Kidney glomerular epithelial cell (primary cell): ENCODE measurements at places on chromosomes 1 and 21.

- DNase-seq = peak; percentile 65
Observed at GRCh38 chr21:16124378-16125138, 394.8 kb downstream of the USP25 start.

DNA sequence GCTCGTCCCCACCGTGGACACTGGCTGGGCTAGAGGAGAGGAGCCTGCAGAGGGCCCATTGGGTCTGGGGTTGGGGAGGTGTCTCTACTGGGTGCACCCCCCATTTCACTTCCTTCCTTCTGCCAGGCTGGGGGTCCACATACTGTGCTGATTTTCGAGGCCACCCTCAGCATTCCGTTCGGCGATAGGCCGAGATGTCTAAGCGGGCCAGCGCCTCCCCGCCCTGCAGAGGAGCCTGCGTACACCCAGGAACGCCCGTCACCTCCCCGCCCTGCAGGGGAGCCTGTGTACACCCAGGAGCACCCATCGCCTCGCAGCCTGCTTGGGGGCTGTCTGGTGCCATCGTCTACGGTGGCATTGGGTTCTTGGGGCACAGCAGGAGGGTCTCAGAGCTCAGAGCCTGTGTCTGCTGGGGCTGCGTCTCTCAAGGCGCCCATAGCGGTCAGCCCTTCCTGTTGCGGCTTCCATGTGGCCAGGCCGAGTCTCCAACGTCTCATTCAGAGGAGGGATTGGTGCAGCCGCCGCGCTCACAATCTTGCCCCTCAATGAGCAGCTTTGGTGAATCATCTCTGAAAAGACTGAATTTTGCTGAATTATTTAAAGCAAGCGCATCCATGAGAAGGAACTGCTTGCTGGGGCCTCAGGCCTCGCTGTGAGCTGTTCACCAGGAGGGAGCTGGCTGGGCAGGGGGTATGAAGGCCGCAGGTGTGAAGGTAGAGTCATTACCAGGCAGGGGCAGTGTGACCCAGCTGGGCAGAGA, 30.7 kb upstream of the AGPAT3 start:
- DNase-seq = no peak

DNA sequence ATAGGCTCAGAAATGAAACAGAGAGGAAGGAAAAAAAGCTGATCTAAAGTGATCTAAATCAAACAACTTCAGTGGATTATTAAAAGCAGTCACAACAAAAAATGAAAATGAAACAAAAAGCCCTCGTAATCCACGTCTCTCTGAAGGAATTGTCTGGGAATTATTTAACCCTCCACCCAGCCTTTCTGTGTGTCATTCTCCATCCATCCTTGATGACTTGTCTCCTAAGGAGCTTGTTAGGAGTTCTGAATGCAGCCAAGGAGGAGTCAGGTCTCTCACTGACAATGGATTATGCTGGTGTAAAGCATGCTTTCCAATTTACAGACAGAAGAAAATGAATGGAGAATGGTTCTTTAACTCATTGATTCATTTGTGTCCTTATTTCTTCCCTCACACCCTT, 359.3 kb upstream of the RUNX1 start:
- no peak for DNase-seq

DNA sequence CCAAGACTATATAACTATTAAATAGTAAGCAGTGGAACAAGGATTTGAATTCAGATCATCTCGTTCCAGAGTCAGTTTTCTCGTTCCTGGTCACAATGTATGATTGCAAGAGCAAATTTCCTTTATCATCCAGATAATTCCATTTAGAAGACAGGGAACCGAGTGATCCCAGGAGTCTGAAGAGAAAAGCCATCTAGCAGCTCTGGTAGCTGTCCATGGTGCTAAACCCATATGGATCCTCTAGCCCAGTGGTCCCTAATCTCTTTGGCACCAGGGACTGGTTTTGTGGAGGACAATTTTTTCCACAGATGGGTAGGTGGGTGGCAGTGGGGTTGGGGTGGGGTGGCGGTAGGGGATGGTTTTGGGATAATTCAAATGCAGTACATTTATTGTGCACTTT, 229.4 kb downstream of the PTPRU start:
- no peak for DNase-seq

DNA sequence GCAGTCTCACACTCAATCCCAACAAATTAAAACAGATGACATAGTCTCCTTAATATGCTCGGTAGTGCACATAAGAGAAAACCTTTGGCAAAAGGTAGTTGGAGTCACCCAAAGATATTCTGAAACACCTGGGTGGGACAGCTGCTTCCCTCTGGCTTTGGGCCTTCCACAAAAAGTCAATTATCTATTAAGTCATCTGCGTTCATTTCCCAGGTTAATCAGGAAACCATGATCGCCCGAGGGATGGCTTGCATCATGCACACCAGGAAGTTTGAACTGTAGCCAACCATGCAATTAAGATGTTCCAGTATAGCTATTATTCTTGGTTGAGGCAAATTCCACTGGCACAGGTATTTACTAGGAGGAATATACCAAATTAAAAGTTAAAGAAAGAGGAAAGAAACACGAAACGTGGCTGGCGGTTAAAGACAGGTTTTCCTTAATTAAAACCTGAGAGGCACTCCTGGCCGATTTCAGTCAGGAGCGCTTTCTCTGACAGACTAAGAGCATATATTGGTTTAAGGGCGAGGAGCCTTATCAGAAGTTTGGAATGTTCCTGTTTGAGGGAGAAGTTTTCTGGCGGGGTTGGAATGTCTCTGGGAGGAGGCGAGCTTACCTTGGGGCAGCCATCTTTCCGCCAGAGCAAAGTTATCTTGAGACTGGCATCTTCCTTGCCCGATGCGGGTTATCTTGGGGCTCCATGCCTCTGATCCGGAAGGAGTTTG, 19.9 kb downstream of the CLDN17 start:
- no peak for DNase-seq

DNA sequence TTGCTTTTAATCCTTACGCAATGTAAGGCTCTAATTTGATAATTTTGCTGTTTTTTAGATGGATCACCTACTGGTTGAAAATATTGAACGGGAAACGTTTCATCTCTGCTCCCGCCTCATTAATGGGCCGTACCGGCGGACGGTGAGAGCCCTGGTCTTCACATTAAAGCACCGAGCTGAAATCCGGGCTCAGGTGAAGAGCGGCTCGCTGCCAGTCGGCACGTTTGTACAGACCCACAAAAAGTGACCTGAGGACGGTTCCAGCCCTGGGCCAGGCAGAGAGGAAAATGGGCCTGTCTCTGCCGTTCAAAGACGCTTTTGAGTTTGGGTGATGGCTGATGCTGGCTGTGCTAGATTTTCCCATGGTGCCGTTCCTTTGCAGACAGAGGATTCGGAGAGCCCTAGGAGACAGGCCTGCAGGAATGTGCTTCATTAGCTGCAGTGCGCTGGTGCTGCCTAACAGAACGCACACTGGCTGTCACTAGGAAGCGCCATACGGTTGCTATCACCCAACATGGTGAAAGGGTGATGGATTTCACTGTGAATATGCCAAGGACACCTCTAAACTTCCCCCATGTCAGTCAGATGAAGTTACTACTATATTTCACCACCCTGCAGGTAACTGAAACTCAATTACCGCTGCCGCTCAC, 42.9 kb downstream of the TCEANC2 start:
- no peak for DNase-seq

GRCh38 chr1:200198236-200198635, 170.7 kb downstream of the NR5A2 start:
- DNase-seq = no peak

DNA sequence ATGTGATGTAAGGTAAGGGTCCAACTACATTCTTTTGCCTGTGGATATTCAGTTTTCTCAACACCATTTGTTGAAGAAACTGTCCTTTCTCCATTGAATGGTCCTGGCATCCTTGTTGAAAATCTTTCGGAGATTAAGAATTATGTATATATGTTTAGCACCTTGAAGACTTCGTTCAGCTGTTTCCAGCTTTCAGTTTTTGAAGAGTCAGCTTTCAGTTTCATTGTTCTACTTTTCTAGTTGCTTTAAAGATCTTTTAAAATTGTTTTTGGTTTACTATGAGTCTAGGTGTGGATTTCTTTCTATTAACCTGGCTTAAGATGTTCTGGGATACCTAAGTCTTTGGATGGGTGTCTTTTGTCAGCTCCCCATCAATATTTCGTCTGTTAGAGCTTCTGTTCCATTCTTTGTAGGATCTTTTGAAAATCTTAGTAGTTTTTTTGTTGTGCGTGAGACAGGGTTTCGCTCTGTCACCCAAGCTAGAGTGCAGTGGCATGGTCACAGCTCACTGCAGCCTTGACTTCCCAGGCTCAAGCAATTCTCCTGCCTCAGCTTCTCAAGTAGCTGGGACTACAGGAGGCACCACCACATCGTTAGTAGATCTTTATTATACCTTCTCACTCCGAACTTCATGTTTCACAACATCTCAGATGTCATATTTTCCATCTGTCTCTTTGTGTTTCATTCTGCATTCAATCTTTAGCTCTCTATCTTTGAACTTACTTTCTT, 353.5 kb upstream of the B3GALT2 start:
- DNase-seq = no peak

DNA sequence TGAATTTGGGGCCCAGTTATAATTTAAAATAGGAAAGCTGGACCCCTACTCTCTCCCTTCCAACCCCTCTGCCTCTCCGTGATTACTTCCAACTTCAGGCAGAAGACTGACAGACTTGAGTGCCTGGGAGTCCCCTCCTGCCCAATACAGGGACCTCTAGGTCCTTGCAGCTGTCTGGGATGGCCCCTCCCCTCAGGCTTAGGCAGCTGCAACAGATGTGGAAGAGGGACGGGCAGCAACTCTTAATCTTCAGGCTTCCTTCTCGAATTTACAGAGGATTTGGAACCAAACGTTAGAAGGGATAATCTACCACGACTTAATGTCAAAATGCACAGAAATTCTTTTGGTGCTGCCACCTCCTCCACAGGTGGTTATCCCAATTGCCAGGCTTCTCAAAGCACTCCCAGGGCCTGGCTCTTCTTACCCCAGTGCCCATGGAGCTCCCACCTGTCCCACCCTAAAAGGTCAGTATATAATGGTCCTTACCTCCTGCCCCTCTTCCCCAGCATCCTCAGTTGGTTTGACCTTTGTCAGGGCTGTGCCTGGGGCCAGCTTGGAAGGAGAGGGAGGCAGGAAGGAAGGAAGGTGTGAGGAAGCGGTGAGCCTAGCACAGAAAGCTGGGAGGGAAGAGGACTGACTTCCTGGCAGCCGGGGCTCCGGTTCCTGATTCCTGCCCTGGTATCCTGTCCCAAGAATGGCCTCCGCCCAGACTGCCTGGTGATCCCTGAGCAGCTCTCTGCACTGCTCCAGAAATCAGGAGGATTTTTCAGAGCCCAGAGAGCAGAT, 2.8 kb downstream of the PEA15 start:
- no peak for DNase-seq

- peak; percentile 78 for DNase-seq
Observed at GRCh38 chr1:94039514-94039870, 81.5 kb downstream of the ABCA4 start.

- DNase-seq = no peak
Observed at GRCh38 chr1:161244888-161245287, 6.9 kb upstream of the NR1I3 start.

GRCh38 chr1:228073061-228073856, 9.2 kb upstream of the ARF1 start:
- no peak for DNase-seq

DNA sequence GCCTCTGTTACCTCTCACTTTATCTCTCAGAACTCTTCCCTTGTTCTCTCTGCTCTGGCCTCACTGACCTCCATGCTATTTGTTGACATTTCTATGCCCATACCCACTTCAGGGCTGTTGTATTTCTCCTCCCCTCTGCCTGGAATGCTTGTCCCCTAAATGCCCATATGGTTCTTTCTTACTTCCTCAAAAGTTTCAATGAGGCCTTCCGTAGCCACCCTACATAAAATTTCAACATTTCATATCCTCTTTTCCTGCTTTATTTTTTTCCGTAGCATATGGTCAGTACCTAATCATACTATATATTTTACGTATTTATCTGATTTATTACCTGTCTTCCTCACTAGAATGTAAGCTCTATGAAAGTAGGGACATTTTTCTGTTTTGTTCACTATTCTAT, 47.1 kb upstream of the ZYG11A start:
- DNase-seq = no peak

DNA sequence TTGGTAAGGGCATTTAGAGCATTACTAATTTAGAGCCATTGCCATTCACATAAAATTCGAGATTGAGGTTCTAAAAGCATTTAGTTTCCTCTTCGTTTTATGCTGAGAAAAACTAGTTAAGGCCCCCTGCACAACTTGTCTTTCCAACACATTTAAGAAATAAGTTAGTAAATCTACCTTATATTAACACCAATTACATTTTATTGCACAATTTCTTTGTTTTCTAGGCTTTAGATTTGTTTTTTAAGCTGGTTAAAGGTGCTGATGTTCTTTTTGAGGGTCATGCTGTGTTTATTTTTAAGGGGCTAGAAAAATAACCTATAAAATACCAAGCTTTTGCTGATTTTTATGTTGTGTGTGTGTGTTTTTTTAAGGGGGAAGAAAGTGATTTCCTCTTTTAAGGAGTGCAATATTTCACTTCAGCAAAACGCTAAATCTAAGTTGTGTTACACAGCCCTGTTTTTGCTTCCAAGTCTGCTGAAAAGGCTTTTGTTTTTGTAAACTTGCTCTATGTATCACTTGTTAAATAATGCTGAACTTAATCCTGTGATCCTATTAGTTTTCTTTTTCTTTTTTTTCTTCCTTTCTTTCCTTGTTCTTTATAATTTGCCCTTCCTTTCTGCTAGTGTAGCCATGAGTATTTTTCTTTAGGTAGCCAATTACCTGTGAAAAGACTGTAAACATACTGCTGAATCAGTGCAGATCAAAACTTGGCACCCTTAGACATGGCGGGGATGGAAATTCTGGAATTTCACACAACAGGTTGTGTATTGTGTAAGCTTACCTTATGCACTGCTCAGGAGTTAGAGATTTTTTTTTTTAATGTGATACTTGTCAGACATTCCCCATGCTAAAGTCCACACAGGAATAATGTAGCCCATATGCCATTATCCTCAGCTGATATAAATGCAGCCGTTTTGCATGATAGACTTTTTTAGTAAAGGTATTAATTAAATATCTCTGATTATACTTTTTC, 1.5 kb downstream of the CEPT1 start:
- DNase-seq = no peak

DNA sequence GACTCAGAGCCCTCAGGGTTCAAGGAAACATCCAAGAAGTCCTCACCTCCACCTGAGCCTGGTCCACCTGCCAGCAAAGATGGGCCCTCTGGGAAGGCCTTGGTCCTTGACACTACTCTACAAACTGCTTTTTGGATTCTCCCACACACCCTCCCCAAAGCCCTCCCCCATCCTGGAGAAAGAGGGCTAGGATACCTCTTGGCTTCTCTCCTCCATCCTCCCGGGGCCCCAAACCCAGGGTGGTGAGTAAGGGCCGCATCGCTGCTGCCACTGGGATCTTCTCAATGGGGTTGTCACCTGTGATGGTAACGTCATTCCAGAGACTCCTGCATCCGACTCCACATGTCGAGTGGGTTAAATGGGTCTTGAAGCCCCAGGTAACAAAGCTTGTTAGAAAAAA, 26.6 kb downstream of the MATN1 start:
- DNase-seq = no peak

GRCh38 chr1:42993502-42994136, 35.0 kb upstream of the SLC2A1 start:
- no peak for DNase-seq

DNA sequence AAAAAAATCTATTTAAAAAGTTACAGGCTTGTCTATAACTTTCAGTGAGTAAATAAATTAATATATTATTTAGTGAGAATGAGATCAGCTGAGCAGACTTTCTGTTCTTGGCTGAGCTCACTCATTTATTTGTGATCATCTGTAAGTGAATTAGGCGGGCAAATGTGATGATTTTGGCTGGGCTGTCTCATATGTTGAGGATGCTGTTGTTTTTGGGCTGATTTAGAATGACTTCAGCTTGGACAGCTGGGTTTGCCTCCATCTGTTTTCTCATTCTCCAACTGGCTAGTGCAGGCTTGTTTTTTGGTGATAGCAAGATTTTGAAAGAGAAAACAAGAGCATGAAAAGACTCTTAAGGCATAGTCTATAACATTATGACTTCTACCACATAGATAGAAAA, 475.8 kb upstream of the OLFM3 start:
- no peak for DNase-seq
